Stimulated activated CD4-positive, alpha-beta T cell treated with anti-CD3 and anti-CD28 coated beads, Interleukin-1b, Interleukin-23, amount 100 ng/mL, for 1 hour (primary cell): ENCODE measurements at places on chromosomes 1 and 21.

GRCh38 chr1:171597203-171597602 lies 24.8 kb upstream of the MYOCOS start:
- no peak for DNase-seq

GRCh38 chr1:185039726-185040407 lies 5.5 kb upstream of the RNF2 start:
- DNase-seq = no peak

DNA sequence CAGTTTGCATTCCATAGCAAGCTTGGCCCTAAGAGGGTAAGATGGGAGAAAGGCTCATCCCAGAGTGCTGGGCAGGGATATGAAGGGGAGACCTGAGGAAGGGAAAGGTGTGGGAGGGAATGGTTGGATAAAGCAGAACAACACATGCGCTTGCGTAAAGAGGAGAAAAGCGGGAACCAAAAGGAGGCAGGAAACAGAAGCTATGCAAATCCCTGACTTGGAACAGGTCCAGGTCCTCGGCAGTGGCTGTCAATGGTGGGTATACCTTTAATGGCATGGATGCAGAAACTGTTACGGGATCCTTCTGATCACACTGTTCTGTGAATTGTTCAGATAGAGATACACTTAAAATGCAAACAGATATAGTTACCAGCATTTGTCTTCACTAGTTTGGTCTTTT lies 455.6 kb downstream of the SIPA1L2 start:
- no peak for DNase-seq

DNA sequence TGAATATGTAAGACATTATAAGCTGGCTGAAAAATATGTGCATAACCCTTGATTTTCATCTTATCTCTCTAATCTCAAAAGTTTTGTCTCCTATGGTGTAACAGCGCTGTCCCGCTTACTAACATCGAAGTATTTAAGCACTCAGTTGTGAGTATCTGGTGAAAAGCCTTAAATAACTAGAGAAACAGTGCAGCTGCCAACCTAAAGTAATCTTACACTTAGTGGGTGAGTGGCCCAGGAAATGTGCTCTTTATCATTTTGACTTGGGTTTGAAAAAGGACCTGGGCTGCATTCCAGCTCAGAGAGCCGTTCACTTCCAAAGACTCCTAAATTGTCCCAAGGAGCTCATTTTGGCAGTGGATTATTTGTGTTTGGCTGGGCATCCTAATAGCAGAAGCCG lies 225.9 kb downstream of the SPATA17 start:
- no peak for DNase-seq

GRCh38 chr1:61539720-61540462 lies 185.1 kb downstream of the TM2D1 start:
- no peak for DNase-seq

DNA sequence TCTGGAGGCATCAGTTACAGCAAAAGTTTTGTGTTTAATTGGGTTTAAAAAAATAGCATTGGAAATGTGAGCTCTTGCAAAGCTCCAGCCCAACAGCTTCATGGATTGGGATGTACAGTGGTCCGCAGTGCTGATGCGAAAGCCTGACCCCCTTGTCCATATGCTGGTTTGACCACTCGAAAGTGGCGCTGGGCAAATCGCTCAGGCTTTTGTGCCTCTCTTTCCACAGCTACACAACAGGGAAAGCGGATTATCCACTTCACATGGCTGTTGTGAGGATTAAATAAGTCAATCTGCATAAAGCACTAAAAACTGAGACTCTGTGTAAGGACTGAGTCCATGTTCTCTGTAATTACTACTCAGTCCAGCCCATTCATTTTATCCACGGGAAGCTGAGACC lies 57.2 kb downstream of the HUNK start:
- DNase-seq = no peak

GRCh38 chr1:112625696-112626095 lies 6.1 kb downstream of the CAPZA1 start:
- DNase-seq = no peak

DNA sequence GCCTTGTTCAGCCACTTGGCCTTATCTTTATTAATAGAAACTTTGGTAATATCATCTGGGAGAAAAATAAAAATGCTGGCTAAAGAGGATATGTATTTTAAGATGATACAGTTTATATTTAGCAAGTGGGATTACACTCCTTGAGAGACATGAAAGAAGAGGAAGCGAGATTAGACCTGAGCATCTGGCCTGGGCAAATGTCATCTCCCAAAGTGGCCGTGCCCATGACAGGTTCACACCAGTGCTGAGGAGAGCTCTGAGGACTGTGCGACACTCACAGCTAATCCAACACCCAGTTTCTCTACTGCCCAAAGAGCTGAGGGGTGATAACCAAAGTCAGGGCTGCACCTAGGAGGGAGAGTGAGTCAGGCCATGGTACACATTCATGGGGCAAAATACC lies 121.7 kb upstream of the DUSP10 start:
- DNase-seq = no peak

DNA sequence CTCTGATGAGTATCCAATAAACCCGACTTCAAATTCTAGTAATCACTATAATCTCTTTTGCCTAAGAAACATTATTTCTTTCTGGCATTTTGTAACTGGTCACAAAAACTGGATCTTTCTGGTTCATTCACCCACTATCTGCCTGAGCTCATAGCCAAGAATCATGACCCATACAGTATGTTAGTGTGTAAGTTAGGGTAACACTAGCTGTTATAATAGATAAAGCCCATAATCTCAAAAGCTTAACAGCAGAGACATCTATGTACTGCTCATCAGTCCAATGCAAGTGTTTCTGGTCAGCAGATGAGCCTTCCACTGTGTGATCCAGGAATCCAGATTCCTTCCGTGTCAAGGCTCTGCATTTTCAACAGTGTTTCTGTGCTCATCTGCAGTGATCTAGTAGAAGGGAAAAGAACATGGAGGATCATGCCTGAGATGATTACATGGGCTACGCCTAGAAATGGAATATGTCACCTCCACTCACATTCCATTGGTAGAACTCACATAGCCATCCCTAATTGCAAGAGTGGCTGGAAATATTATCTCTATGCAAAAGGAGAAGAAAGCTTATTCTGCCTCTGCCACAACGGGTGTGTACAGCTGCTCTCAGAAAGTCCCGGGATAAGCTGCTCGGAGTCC lies 27.7 kb downstream of the RRAGC start:
- no peak for DNase-seq

DNA sequence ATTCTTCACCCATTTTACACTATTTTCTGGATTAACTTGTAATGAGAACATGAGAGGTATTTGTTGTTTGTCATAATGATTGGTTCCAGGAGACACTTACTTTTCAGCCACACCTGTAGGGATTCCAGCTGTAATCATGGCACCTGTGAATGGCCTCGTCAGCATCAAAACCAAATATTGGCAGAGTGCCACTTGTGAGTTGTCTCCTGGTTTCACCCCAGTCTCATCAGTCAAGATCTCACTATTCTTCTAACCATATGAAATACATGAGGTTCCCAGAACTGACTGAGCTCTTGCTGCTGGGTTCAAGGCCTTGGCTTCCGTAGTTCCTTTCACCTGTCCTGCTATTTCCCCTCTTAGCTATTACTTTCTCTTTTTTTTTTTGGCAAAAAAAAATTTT lies 246.6 kb upstream of the ADGRL2 start:
- no peak for DNase-seq

GRCh38 chr1:246434335-246434734 lies 72.7 kb downstream of the SMYD3 start:
- no peak for DNase-seq

GRCh38 chr1:229013981-229014380 lies 256.9 kb upstream of the RAB4A start:
- DNase-seq = no peak

- no peak for DNase-seq
These were observed 5.9 kb upstream of the MYOM3 start for GRCh38 chr1:24117722-24118409.

DNA sequence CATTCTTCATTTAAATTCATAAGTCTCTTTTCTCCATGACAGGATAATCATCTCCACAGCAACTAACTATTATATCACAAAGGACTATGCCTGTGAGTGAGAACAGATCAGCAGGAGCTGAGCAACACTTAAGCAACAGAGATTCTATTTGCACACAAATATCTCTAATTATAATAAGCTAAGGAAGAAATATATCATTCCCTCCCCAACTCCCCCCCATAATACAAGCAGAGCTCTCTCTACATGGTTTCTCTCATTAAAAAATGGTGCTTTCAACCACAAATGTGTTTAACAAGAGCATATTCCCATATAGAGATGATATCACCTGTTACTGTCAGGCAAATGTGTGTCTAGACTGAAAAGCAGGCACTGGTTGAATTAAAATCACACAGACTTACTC lies 34.5 kb upstream of the NIBAN1 start:
- DNase-seq = no peak

DNA sequence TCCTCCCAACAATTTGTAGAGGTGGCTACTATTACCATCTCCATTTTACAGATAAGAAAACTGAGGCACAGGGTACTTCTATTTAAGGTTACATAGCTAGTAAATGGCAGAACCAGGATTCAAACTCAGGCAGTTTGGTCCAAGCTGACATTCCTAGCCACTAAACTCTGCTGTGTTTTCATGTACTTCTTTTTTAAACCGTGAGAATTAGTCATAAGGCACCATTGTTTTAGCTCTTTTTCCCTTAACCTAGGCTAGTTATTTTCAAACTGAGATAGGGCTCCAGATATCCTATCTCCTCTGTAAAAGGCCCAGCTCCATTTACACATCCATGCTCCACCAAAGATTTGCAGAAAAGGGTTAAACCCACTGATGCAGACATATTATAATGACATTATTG lies 92.9 kb downstream of the PTPN14 start:
- no peak for DNase-seq

DNA sequence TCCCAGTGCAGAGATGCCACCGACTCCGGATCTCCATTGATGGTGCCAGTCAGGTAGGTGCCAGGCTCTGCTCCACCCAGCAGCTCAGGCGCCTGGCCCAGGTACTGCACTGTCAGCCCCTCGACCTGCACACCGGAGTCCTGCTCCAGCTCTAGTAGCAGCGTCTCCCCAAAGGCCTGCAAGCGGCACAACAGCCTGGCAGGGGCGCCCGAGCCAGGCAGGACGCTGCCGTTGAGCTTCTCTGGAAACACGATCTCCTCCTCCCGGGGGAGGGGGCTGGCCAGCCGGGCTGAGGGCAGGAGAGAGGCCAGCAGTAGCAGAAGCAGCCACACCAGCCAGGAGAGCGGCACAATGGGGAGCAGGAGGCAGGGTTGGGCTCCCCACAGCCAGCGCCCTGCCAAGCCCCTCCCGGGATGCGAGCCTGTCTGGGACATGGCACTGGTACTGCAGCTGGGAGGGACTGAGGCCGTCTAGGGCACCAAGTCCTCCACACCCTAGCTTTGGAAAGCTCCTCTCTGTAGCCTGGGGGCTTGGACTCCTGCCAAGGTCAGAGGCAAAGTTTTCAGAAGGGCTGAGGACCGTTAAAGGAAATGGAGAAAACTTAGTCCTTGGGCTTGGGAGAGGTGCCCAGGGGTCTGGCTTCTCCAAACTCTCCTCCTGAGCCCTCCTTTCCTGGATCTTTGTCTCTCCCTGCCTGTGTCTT lies 509 bp downstream of the ADAMTS4 start:
- DNase-seq = no peak

GRCh38 chr1:9025449-9025848 lies 774 bp downstream of the SLC2A7 start:
- no peak for DNase-seq

GRCh38 chr1:45752441-45753052 lies 2.1 kb upstream of the IPP start:
- DNase-seq = no peak

- DNase-seq = no peak
These were observed 13.4 kb upstream of the MTARC2 start for GRCh38 chr1:220734571-220735326.

DNA sequence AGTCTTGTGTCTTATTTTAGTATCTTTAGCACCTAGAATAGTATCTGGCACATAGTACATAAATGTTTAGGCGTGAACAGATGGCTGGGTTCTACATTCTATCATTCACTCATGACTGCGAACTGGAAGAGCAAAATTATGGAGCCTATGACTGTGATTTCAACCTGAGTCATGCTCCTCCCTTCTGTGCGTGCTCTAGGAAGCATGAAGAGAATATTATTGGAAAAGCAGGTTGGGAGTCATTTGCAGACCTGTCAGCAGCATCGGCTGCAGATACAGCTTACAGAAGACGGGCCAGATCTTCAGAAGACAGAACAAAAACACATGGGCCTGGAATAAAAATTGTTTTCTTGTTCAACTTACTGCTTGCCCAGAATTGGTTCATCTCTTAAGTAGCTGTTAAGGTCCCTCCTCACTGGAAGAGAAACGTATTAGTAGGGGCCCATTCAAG lies 344.0 kb upstream of the USP24 start:
- no peak for DNase-seq

GRCh38 chr1:12161662-12162458 lies 4.9 kb upstream of the TNFRSF1B start:
- DNase-seq = no peak

DNA sequence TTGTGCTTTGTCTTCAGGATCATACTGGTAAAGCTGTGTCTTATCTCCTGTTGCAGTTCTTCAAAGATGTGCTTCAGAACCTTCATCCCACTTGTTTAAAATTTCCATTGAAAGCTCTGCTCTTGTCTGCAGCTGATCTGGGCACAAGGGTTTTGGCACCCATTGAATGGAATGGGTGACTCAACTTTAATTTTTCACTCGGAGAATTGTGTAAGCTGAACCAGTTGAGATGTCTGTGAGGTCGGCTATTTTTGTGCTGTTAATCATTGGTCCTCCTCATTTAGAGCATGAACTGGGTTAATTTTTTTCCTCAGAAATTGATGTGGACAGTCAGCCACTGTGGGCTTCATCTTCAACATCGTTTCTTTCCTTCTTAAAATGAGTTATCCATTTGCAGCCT lies 252.1 kb downstream of the TM2D1 start:
- DNase-seq = no peak

- DNase-seq = no peak
These were observed 91.4 kb upstream of the S1PR1 start for GRCh38 chr1:101145449-101145820.
